ENCODE measurements at places on chromosomes 5 and 9.
A peak's percentile ranks its signal among the peaks of the same experiment; 100 is the strongest.

GRCh38 chr5:163535290-163535689, 29.9 kb downstream of the MAT2B start:
- DNase-seq = no peak

DNA sequence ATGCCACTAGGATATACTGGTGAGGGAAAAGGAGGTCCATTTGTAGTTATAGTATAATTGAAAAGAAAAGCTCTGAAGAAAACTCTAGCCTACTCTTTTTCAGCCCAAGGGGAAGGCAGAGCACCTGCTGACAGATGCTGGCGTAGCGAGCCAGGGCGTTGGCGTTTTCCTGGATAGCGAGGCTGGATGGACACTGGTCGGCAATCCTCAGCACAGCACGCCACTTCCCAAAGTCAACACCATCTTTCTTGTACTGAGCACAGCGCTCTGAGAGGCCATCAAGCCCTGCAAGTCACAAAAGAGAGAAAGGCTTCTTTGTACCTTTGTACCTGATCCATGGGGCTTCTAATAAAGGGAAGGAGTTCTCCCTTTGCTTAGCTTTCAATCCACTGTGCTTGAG, 8.2 kb downstream of the ALDOB start:
- DNase-seq = no peak

GRCh38 chr5:81361600-81361999, 32.3 kb downstream of the ACOT12 start:
- no peak for DNase-seq

DNA sequence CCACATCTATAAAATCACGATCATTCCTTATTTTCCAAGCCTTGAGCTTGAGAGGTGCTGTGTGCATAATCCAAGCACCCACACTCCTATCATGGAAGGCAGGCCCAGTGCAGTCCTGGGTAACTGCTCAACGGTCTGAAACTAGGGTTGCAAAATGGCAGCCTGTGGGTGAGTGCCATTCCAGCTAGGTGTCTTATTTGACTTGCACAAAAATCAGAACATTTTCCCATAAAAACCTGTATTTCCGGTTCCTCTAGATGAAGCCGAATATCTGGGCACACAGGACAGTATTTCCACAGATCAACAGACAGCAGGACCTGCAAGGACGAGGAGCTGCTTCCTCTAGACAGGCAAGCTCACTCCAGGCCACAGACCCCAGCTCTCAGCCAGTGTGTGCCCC, 588.8 kb downstream of the BNC2 start:
- DNase-seq = no peak

- no peak for DNase-seq
These were observed 142.0 kb downstream of the ZCCHC7 start for GRCh38 chr9:37262410-37262809.

DNA sequence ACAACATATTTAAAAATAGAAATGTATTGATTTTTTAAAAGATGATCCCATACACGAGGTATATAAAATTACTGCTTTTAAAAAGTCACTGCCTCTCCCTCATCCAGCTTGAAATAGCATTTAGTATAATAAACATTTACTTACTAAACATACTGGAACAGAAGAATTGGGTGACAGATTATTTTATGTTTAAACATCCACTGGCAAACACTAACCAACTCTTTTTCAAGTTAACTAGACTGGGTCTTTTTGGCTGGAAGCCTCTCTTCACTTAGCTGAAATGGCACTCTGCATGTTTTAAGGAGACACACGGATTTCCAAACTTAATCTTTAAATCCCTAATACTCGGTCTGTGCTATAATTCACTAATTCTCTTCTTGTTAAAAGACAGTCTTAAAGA, 19.0 kb downstream of the CTXN3 start:
- DNase-seq = no peak

GRCh38 chr5:179818746-179819295, 1.9 kb upstream of the SQSTM1 start:
- peak; percentile 89 for DNase-seq

GRCh38 chr5:61281686-61282085, 50.4 kb upstream of the ZSWIM6 start:
- no peak for DNase-seq

DNA sequence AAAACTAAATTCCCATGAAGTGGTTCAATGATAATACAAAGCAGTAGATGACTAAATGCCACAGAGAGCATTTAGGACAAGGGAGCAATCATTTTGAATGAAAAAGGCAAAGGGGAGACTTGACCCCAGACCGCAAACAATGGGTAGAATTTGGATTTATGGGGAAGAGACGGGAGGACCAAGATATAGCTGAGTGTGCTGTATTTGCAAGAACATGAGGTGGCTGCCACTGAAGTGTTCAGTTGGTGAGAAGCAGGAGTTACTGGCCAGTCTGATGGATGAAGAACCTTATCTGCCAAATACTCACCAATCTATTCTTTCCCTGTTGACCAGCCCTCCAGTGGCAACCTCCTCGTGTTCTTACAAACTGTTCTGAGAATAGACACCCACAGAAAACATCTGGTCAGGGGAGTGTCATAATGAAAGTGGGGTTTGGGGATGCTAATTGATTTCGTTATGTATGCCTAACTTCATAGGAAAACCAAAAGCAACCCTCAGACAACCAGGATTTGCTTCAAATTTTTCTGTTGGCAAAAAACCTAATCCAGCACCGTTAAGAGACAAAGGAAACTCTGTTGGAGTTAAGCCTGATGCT, 19.8 kb downstream of the TDRD7 start:
- DNase-seq = no peak

DNA sequence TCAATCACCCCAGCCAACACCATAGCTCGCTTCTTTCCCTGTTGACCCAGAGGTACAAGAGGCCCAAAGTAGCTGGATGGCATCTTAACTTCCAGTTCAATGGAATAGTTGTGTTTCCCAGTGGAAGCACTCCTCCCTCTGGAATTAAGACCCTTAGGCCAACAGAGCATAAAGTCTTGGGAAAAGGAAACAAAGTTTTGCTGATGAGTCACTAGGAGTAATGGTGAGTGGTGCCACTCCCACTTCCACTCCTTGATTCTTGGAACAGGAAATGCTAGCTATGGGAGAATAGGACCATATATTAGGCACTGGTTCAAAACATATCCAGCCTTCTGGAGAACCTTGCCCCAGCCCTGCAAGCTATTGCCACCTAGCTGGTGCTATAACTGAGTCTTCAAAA, 44.7 kb upstream of the LMX1B start:
- no peak for DNase-seq

- no peak for DNase-seq
These were observed 1176.4 kb upstream of the CDH18 start for GRCh38 chr5:21164425-21164824.

- no peak for DNase-seq
These were observed 83.4 kb downstream of the GOLPH3 start for GRCh38 chr5:32090755-32091128.

GRCh38 chr5:109888989-109889388, 199.3 kb downstream of the MAN2A1 start:
- no peak for DNase-seq

GRCh38 chr9:99712214-99712613, 109.5 kb upstream of the NR4A3 start:
- DNase-seq = no peak

- DNase-seq = no peak
These were observed 141.3 kb downstream of the SREK1 start for GRCh38 chr5:66285343-66285922.

DNA sequence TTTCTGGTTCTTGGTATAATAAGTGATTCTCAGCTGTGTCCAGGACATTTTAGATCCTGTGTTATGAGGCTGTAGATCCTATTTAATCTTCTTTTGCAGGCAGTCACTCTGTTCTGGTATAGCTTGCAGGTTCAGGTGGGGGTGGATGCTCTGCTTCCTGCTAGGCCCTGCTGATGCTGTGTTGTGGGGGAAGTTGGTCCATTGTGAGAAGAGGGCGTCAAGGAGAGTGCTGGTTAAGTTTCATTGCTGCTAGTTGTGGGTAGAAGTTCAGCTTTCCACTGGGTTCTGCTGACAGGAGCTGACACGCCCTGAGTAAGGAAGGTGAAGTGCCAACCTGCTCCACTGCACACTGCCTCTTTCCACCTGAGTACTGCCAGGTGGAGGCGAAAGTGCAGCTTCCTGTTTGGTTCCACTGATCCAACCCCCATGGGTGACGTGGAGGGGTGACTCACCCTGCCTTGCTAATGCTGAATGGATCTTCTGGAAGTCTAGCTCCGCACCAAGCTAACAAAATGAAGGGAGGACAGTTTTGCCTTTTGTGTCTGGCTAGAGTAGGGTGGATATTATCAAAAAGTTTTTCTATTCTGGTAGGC, 16.3 kb downstream of the NMRK1 start:
- peak; percentile 16 for DNase-seq

DNA sequence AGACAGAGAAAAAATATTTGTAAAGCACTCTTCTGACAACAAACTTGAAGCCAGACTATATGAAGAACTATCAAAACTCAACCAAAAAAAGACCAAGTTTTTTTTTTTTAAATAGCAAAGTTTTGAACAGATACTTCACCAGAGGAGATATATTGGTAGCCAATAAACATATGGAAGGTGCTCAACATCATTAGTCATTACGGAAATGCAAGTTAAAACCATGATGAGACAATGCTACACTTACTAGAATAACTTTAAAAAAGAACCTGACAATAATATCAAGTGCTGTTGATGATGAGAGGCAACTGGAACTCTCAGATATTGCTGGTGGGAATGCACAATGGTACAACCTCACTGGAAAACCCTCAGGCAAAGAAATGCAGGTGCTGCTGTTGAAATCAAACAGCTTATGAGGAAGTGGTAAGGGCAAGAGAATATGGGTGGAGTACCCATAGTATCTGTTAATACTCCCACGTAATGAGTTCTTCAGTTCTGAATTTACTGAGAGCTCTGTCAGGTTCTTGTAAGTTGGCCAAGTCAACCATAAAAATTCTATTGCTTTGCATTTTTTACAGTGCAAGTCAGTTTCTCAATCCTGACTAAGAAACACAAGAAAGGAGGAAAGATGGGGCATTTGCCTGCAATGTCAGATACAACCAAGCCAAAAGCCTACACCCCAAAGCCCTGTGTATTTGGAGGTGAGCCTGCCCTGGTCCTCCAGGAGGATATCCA, 87.3 kb upstream of the GNAQ start:
- no peak for DNase-seq

GRCh38 chr9:16309082-16309468, 561.4 kb downstream of the BNC2 start:
- DNase-seq = no peak

GRCh38 chr5:172696171-172696849, 55.2 kb downstream of the NEURL1B start:
- DNase-seq = no peak

GRCh38 chr5:149439899-149440542, 60.9 kb upstream of the IL17B start:
- DNase-seq = no peak

DNA sequence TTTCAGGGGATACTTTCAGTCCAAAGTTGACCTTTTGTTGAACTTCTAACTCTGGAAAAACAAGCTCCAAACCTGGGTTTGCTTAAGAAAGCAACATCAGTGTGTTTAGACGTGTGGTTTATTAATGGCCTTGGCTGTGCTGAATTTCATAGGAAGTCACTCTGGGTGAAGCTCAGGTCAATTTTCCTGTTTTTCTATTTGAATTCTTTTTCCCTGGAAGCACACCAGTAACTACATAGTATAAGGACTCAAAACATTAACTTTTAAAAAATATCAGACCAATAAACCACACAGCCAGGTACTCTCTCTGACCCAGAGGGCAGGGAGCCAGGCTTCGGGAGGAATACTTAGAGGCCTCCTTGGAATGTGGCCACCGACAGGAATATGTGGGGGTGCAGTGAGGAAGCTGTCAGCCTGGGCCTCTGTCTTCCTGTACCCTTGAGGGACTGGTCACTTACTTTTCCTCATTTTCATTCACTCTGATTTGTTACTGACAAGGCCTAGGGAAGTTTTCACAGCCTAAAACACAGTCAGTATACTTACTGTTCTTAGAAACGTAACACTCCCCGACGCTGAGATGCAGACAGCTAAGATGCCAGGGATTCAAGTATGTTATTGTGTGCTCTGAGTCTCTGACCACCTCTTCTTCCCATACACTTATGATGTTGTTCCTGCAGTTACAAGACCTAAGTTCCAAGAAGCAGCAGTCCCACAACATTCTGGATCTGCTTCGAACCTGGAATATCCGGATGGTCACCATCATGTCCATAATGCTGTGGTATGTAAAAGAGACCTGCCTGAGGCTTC, 18.9 kb downstream of the SLC22A5 start:
- no peak for DNase-seq

DNA sequence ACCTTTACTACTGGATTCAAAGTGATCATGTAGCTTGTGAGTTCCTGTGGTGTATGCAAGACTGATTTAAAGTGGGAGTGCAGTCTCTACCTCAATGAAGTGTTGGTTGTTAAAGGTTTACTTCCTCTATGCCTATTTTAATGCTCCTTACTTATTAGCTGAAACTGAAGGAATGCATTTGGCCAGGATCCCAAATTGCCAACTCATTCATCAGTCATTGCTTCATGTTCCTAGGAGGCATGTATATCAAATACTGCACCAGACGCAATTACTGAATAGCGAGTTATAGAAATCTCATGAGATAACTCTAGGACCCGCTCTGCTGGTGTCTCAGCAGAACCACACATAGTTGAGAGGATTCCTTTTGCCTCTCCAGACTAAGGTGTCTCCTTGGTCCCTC, 143.0 kb upstream of the RPS23 start:
- DNase-seq = no peak

DNA sequence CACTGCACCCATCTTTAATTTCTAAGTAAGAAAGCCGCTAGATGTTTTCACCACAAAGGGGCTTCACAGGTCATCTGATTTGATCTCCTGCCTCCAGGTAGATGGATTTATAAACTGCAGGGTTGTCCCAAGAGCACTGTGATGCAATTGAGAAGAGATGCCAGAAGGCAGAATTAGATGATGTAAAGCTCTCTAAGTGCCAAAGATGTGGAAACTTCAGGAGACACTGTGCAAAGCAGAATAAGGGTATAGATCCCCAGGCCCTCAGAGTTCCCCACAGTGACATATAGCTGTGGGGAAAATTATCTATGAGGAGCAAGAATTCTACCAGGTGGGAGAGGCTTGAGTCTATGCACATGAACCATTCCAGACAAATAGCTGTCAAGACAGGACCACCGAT, 90.5 kb downstream of the FSTL4 start:
- no peak for DNase-seq

GRCh38 chr5:136073714-136074529, 45.1 kb downstream of the TGFBI start:
- no peak for DNase-seq

DNA sequence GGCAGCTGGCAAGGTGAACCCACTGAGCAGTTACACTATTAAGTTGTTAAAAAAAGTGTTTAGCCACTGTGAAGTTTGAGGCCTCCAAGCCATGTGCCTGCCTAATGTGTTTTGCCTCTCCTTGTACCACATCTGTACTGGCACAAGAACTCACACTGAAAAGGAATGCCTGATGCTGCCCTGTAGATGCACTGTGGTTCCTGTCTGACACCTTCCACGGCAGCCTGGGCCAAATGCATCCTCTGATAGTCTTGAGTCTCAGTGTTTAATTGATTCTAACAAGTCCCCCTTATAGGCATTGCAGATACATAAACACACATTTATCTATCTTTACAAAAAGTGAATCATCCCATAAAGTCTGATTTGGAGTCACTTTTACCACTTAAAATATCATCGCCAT, 169.9 kb downstream of the TTC39B start:
- no peak for DNase-seq

GRCh38 chr5:145991044-145991575, 54.7 kb downstream of the SH3RF2 start:
- no peak for DNase-seq
